ENCODE measurements at places on chromosomes 11 and 22.

GRCh38 chr11:93054881-93055280 is 85.4 kb downstream of the MTNR1B start:
- no peak for DNase-seq

DNA sequence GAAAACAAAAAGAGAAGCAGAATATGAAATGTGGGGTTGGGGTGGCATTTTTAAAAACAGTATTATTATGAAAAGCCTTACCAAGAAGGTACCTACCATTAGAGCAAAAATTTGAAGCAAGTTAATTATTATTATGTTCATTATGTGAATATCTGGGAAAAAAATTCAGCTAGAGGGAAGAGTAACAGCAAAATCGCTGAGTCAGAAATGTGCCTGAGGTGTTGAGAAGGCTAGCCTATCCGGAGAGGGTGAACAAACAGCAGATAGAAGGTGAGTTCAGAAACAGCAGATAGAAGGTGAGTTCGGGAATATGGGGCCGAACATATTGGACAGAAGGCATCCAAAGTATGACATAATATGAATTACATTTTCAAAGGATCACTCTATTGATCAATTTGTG is 536.8 kb upstream of the ANO5 start:
- DNase-seq = no peak

GRCh38 chr11:46265764-46266163 is 11.7 kb upstream of the CREB3L1 start:
- DNase-seq = no peak

GRCh38 chr11:1557904-1558774 is 13.9 kb downstream of the DUSP8 start:
- no peak for DNase-seq

GRCh38 chr11:1088927-1089737 is 14.5 kb downstream of the MUC2 start:
- DNase-seq = no peak

DNA sequence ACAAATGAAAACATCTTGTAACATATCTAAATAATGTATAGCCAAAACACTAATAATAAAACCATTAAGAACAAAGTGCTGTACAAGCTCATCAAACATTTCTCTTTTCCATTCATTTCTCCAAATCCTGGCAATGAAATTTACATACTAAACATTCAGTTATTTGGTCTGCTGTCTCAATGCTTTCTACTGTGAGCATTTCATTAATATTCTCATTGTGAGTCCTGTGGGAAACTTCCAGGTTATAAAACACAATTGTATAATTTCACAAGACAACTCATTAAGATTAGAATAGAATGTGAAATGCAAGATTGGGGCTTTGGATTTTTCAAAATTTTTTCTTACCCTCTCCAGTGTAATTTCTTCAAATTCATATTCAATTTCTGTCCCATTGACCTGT is 876.9 kb upstream of the CCDC90B start:
- DNase-seq = no peak

GRCh38 chr11:75283391-75283931 is 42.9 kb downstream of the TPBGL start:
- DNase-seq = no peak

DNA sequence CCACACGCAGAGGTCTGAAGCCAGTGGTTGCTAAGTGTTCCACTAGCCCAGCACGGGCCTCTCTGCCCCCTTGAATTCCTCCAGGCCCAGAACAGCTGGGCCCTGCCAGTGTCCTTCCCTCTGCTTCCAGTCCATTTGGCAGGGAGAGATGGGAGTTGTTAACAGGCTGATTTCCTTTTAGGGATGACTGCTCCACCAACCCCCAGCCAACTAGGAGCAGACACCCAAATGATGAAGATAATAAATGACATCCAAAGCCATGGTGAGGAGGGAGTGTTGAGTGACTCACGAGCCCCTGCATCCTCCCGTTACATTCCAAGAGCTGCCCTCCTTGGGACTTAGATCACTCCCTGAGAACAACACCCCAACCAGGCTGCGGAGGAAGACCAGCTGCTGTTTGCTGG is 20.6 kb downstream of the PARVA start:
- DNase-seq = no peak

DNA sequence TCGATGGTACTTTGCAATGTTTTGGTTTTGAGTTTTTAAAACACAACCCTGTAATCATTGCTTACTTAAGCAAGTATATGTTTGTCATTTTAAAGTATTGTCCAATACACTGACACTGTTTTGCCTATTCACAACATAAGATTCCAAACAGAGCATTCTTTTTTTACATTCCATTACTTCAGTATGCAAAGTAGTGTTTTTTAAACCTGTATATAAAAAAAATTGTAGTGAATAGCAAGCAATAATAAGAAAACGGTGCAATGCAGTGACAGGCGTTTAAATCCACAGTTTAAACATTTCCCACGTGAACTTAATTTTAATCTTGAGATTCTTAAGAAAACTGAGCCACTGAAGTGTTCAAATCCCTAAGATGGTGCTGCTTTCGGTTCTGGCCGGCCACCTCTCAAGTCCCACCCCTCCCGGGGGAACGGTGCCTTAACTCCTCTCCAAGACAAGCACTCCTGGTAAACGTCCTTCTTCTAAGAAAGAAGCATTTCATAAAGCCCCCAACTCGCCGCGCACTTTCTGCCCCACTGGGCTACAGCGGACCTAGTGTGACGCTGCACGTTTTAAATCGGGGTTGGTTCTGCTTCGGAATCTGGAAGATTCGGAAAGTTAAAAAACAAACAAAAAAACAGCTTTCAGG is 2.9 kb downstream of the PGR start:
- no peak for DNase-seq

GRCh38 chr22:23264610-23265367 is 84.5 kb downstream of the BCR start:
- no peak for DNase-seq

GRCh38 chr11:98531576-98531975 is 489.2 kb upstream of the CNTN5 start:
- no peak for DNase-seq

- no peak for DNase-seq
Observed at GRCh38 chr22:30190574-30190973, 56.0 kb downstream of the LIF start.

DNA sequence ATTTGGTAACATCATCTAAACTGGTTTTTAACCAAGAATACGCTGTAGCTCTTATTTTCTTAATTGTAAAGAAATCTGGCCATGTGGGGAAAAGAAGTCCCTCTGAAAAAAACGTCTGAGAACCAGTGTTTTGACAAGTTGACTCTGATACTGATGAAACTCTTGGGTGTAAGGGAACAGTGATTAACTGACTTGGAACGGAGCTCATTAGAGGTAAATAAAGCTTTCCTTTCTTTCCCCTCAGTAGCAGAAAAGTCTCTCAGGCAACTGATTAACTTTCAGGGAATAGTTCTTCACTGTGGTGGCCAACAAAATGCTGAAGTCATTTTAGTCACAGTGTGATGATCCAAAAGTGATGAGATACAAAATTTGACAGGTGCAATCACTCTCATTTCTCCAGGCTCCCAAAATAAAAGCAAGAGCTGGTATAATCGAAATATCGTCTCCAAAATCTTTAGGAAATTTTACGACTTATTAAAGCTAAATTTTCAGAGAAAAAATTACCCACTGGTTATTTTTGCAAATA is 52.3 kb downstream of the SLC36A4 start:
- no peak for DNase-seq

DNA sequence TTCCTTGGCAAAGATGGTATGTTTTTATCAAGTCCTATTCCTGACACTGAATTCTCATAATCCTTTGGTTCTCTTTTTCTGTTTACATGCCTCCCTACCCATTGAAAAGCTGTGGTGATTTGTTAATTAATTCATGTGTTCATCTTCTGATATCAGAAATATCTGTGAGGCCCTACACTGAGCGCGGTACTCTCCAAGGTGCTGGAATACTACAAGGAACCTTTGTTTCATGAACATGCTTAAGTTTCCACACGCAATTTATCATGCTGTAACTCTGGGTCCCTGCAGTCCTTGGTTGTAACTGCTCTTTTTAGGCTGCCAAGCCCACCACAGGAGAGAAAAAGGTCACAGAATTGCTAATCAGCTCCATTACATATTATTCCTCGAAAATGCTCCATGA is 331.8 kb downstream of the FAT3 start:
- no peak for DNase-seq

DNA sequence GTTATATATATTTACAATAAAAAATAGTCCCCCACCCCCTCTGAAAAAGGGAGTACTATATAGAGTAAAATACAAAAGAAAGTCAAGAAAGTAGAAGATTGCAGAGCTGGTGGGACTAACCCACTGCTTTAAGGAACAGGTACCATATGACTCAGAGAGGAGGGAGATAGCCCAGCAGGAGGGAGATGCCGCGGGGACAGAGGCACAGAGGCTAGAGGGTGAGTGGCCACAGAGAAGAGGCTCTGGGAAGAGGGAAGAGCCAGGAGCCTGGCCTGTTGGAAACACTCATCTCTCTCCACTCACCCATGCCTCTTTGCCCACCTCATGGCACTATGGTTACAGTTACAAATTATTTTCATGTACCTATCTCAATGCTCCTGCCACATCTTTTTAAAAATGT is 53.6 kb upstream of the LYVE1 start:
- DNase-seq = no peak

DNA sequence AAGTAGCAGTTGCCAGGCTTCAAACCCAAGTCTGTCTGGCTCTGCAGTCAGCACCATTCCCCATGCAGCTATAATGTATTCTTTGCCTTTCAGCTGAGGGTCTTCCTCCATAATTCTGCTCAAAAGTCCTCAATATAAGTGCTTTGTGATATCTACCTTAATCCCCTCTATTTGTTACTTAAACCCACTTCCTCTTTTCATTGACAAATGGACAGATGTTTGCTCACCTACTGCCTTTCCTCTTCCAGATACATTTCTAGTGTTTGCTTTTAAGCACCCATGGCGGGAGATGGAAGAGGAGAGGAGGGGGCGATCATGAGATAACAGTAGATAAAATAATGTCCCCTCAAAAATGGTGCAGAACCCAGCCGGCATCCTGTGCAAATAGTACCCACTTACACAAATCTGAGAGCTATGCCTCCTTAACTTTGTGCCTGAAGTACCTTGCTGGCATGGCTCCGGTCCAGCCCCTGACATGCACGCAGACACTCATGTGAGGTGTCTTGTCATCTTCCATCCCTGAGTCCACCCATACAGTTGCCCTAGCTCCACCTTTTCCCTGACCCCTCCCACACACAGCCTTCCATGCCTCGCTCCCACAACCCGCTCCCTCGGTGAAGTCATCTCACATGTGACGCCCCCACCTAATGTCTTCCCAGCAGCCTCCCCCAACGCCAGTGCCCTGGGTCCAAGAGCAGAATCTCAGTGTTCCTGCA is 109.6 kb downstream of the TRIM29 start:
- DNase-seq = no peak

GRCh38 chr22:22408731-22409696 is 99.5 kb downstream of the ZNF280B start:
- peak; percentile 26 for DNase-seq

- no peak for DNase-seq
Observed at GRCh38 chr11:48154151-48154550, 62.5 kb upstream of the OR4B1 start.

DNA sequence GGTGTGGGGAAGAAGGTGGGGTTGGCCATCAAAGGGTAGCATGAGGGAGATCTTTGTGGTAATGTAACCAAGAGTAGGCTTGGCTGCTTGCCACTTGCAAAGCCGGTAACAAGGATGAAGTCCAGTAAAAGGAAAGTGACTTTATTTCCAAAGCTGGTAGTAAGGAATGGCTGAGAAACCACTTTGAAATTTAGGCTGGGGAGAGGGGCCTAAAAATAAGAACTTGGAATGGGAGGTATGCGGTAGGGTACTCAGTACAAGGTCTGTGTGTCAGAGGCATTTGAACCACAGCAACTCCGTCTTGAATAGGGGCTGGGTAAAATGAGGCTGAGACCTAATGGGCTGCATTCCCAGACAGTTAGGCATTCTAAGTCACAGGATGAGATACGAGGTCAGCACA is 216.0 kb upstream of the ISX start:
- DNase-seq = no peak

- DNase-seq = no peak
Observed at GRCh38 chr22:35542157-35542938, 1.7 kb downstream of the RASD2 start.

- DNase-seq = no peak
Observed at GRCh38 chr11:62600367-62601121, 1.1 kb downstream of the MTA2 start.

DNA sequence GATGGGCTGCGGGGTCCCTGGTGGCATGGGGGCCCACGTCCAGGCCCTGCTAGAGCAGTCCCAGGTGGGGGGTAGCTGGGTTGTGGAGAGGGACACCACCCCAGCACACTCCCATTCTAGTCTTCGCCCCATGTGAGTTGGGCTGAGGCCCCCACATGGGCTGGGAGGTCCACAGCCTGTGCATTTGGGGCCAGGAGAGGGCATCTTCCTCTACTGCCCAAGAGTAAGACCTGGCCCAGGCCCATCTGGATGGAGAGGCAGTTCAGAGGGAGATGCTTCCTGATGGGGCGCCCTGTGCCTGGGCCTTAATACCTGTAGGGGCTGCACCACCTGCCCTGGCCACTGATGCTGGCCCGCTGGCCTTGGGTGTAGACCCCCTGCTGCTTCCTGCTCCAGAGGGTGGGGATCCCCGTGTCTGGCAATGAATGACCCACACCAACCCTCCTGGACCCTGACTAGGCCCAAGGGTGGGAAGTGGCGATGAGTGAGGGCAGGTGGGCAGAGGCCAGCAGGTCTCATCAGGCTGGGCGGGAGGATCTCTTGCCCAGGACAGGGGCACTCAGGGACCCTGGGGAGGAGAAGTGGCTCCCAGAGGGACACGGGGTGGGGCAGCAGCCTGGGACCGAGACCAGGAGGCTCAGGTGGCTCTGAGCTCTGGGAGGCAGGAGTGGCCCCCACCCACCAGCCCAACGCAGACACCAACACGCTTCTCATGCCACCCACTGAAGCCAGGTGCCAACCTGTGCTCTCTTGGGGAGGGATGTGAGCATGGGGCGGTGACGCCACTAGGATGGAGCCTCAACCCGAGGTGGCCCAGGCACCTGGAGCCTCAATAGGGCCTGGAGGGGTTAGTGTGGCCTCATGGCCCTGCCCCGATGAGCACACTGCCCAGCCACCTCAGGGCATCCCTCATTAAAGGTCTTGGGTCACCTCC is 17.4 kb upstream of the GNB1L start:
- DNase-seq = no peak

- DNase-seq = no peak
Observed at GRCh38 chr11:27649800-27650199, 50.5 kb downstream of the BDNF start.

DNA sequence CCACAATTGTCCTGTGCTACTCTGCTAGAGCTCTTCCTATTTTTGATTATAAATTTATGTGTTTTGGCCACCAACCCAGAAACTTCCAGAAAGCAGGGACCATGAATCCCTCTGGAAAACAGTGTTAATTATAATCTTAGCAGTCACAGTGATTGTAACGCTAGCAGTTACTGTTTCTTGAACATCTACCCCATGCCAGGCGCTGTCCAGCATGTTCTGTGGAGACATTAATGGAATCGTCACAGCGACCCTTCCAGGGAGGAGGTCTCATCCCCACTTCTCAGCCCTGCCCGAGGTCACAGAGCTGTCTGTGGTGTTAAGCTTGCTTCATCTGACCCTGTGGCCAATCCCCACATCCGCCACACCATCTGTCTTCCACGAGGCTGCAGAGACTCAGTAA is 13.9 kb upstream of the PNPLA5 start:
- no peak for DNase-seq
